ENCODE measurements at places on chromosomes 3 and 15.
A peak's percentile ranks its signal among the peaks of the same experiment; 100 is the strongest.

DNA sequence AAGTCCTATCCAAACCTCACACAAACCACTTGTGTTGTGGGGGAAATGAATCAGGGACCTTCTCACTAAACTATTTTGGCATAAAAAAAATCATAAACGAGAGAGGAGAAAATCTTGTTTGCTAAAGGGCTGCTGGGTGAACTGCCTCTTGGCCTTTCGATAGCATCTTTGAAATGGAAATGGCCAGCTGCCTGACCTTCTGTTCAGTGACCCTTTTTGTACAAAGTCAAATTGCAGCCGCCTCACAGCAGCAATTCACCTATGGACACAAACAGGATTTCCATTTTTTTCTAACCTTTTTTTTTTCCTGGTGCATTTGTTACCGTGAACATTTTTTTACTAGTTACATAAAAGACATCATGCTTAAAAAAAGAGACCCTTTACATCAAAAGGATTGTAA lies 89.0 kb upstream of the ONECUT1 start:
- DNase-seq, result no peak

DNA sequence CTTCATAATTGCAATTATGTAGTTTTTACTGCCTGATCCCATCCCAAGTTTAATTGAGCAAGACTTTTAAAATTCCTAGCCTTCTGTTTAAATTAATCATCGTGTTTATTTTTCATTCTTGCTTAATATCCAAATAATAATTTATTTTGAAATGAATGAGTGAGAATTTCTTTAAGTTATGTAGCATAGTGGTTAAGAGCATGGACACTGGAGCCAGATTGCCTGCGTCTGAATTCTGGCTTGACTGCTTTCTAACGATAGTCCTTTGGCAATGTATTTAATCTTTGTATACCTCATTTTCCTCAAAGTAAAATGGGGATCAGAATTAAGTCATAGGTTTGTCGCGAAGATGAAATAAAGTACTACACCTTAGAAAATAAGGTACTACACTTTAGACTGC lies 71.4 kb downstream of the LRRC49 start:
- DNase-seq, result no peak

- DNase-seq, result no peak
Measured at GRCh38 chr3:61300786-61301185, 49.5 kb upstream of the FHIT start.

DNA sequence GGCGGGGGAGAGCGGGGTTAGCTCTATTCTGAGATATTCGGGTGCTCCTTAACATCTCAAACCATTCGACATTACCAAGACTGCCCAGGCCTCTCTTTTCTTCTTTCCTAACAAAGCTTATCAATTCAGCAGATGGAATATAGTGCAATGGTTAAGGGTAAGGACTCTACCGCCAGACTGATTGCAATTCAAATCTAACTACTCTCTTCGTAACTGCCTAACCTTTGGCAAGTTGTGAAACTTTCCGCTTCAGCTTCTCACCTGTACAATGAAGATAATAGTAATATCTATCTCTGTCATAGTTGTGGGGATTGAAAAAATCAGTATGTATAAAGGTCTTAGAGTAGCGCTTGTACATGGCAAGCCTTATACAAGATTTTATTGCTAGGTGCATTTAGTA lies 972 bp downstream of the UBA5 start:
- DNase-seq, result no peak

GRCh38 chr15:99181545-99181971 lies 67.8 kb downstream of the TTC23 start:
- no peak for DNase-seq

GRCh38 chr15:75751116-75751875 lies 38.6 kb upstream of the CSPG4 start:
- no peak for DNase-seq

GRCh38 chr3:113213896-113214587 lies 2.7 kb downstream of the BOC start:
- DNase-seq, result peak; percentile 76

DNA sequence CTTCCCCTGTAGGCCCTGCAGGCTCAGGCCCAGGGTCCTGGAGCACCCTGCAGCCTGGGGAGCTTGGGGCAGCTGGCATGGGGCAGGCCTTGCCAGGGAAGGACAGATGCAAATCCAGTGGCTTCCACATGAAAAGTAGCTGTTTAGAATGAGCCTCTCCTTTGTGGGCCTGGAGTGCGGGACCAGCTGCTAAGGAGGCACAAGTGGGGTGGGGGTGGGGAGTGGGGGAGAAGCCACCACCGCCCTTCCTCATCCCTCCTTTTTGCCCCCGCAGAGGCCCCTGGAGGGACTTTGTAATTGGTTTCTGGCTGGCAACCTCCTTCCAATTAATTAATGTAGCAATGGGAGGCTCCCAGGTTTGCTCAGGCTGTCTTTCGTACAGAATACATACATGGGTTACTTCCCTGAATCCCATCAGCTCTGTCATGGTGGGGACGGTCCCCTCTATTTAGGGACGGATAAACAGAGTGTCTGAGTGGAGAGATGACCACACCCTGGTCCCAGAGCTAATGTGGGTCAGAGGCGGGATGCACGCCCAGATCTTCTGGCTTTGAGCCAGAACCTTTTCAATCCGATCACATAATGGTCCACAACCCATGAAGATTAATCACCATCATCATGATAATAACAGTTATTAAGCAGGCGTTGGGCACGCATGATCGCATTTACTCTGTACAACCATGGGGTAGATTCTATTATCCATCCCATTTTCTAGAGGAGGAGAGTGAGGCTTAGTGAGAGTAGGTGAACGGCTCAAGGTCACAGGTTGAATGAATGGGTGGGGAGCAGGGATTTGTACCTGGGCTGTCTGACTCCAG lies 6.2 kb downstream of the CORO2B start:
- no peak for DNase-seq

DNA sequence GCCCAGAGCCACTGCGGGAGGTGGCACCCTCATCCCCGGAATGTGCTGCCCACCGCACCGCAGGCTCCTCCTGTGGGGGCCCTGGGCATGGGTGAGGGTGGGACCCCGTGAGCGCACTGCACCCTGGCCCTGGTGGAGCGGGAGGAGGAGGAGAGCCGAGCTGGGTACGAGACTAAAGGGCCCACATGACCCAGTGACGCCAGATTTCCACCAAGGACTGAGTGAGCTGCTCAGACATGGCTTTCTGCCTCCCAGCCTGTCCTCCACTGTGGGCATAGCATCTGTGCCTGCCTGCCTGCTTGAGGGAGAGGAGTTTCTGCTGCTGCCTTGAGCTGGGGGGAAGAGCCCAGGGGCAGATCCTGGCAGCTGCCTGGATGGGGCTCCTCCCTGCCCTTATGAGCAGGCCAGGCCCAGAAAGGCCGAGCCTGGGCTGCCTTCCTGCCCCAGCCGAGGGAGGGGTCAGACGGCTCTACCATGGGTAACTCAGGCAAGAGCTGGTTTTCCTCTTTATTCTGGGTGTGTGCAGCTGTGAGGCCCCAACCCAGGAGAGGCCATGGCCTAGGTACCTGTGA lies 88.4 kb downstream of the VGLL4 start:
- DNase-seq, result no peak

- peak; percentile 88 for DNase-seq
Measured at GRCh38 chr3:99901200-99901926, 83.7 kb downstream of the CMSS1 start.

DNA sequence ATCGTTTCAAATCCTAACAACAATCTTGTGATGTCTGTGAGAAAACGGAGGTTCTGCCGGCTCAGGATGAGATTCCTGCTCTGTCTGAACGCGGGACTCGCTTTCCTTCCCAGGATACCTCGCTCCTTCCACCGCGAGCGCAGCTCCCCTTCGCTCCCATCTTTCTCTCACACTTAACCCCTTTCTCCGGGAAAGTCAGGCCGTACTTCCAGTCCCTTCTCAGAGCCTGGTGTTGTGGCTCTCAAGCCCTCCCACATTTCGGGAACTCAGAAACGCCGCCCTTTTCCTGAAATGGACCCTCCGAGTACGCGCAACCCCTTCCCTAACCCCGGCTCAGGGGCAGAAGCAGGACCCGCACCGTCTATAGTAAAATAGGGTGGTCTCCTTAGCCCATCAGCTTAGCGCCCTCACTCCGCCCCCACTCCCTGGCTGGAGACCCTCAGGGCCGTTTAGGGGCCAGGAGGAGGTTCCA lies 378 bp upstream of the FEM1B start:
- peak; percentile 67 for DNase-seq

DNA sequence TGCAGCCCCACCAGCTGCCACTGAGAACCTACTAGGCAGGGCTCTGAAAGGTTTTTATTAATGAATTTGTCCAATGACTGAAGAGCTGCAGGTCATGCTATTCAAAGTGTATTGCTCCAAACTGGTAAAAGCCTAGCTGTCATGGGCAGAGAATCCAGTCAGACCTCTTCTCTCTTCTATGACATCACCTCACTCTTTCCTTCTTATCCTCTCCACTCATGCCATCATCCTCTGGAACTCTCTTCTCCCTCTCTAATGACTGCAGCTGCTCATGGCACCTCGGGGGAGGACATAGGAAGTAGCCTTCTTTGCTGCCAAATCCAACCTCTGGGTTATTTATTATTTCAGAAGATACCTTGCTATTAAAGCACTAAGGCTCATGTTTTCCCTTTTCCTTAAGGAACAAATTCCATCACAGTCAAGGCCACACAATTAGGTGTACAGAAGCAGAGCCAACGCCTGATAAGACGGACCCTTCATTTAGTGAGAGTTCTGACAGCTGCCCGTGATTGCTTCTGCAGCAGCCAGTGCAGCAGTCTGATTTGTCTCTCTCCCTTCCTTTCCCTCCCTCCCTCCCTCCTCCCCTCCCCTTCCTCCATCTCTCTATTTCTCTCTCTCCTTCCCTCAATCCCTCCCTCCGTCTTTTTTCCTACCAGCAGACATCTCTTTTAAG lies 87.0 kb upstream of the ONECUT1 start:
- DNase-seq, result no peak

GRCh38 chr3:140128631-140129030 lies 193.6 kb downstream of the CLSTN2 start:
- DNase-seq, result peak; percentile 22

GRCh38 chr15:65947041-65947440 lies 77.8 kb downstream of the RAB11A start:
- DNase-seq, result peak; percentile 10

GRCh38 chr15:31221936-31222515 lies 104.6 kb upstream of the KLF13 start:
- no peak for DNase-seq

- DNase-seq, result peak; percentile 60
Measured at GRCh38 chr3:68876112-68876713, 56.1 kb downstream of the TAFA4 start.

- no peak for DNase-seq
Measured at GRCh38 chr3:102297072-102297658, 137.7 kb upstream of the ZPLD1 start.

DNA sequence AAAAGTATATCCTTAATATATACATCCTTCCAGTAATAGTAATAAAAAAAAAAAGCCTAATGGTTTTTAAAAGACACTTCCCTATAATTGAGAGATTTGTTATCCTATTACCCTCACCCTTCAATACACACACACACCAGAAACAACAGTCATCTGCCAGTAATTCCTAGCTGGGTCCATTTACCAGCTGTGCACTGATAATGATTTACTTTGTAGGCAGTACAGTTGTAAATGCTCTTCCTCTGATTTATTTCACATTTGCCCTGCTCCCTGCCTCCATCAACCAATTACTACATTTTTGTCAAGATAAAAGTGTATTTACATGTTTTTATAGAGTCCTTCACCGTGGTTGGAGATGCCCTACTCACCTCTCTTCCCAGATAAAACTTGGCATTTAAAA lies 12.4 kb downstream of the TPM1 start:
- DNase-seq, result peak; percentile 17

DNA sequence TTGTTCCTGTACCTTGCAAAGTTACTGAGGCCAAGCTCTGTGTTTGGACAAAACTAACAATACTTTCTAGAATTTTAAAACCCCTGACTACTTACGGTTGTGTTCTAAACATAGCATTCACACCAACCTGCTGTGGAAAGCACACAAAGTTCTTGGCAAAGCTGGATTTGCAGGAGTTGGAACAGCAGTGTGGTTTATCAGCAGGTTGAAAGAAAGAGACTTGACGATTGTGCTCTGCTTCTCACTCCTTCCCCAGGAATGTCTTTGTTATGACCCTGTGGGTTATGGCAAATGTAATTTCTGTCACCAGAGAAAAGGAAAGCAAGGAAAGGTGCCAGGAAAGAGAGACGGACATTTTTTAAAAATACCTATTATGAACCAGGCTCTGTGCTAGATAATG lies 165.5 kb upstream of the TGFBR2 start:
- DNase-seq, result no peak

GRCh38 chr3:45741742-45742460 lies 52.7 kb downstream of the SACM1L start:
- no peak for DNase-seq

GRCh38 chr3:151871639-151872468 lies 1.6 kb upstream of the SUCNR1 start:
- no peak for DNase-seq

GRCh38 chr15:88894348-88894818 lies 961 bp downstream of the HAPLN3 start:
- DNase-seq, result peak; percentile 38

DNA sequence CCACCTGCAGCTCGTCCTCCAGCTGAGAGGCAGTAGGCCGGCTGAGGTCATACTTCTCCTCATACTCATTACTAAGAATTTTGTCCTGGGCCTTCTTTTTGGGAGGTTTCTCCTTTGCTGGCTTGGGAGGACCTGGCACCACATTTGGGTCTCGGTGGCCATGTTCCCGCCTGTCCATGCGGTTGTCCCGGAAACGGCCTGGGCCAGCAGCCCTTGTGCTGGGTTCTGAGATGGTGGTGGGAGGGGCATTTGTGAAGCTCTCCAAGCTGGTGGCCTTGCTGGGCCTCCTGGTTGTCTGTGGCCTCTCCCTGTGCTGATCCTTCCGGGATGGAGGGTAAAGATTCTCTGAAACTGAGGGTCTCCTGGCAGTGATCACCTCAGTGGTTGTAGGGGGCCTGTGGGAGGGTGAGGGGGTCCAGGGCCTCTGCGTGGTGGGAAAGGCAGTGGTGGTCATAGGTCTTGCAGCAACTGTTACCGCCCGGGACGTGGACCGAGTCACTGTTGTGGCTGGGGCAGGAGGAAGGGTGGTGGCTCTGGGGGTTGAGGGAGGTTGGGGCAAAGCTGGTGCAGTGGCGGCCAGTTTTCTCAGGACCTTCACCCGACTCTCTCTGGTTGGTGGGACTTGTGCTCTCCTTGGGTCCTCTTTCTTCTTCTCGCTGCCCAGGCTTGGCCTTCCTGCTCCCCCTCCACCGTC lies 2.5 kb downstream of the CCDC80 start:
- DNase-seq, result no peak

GRCh38 chr3:113136071-113136470 lies 75.3 kb upstream of the BOC start:
- DNase-seq, result peak; percentile 35

GRCh38 chr15:41499109-41499851 lies 5.6 kb downstream of the ITPKA start:
- peak; percentile 31 for DNase-seq

GRCh38 chr3:55947406-55947805 lies 460.3 kb upstream of the WNT5A start:
- no peak for DNase-seq

GRCh38 chr3:187636528-187636927 lies 33.7 kb downstream of the SST start:
- DNase-seq, result no peak

- DNase-seq, result no peak
Measured at GRCh38 chr3:94875149-94875548, 812.3 kb downstream of the NSUN3 start.

- DNase-seq, result no peak
Measured at GRCh38 chr15:33309602-33310276, 1.0 kb upstream of the RYR3 start.

All from fibroblast of skin of scalp (primary cell).